ENCODE measurements at places on chromosomes 16 and 17.

DNA sequence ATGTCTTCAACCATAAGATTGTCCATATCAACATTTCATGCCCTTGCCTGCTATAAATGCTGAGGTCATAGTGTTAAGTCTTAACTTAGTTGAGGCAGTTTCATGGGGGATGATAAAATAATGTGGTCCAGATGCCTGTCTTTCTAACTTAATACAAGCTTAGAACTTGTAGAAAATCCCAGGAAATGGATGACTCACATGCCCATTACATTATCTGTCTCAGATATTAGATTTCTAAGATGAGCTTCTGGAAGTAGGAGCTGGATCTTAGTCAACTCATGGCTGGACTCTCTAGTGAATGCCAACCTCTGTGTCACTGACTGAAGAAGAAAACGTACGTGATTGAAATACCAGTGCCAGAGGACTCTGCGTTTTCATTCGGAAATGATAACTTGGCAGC lies 797.5 kb upstream of the EEF2KMT start:
- no peak for DNase-seq

DNA sequence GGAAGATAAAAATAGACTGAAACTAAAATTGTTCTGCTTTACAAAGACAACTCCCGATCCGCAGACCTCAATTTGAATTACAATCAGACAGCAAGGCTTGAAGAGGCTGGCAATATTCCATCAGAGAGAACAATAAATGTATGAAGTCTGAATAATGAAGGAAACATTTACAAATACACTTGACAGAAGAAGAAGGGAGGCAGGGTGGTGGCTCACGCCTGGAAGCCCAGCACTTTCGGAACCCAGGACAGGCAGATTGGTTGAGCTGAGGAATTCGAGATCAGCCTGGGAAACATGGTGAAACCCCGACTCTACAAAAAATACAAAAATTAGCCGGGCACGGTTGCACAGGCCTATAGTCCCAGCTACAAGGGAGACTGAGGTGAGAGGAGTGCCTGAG lies 14.6 kb downstream of the ODF4 start:
- DNase-seq = no peak

DNA sequence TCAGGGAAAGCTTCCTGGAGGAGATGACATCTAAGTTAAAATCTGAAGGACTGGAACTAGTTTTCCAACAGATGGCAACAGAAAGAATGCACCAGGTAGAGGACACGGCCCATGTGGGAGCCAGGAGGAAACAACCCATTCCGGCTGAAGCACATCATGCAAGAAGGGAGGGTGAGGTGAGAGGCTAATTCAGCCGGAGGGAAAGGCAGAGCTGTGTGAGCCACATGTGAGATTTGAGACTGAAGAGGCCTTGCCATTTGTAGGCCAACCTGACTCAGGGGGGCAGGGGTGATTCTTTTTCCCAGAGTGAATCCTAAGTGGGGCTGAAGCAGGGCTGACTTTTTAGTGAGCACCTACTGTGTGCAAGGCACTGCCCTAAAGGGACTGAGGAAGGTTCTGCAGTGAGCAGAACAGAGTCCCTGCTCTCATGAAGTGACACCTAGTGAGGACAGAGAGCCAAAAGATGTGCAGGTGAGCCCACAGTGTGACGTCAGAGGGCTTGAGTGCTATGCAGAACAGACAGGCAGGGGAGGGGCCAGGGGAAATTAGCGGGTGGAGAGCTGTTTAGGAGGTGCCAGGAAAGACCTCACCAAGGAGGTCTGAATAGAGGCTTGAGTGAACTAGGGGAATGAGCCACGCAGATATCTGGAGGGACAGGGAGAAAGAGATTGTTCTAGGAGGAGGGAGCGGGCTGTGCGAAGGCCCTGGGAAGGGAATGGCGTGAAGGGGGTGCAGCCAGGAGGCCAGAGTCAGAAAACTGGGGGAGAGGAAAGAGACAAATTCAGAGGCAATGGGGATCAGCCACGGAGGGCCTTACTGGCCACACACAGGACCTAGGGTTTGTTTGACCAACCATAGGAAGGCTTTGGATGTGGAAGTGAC lies 19.8 kb upstream of the IL21R start:
- no peak for DNase-seq

DNA sequence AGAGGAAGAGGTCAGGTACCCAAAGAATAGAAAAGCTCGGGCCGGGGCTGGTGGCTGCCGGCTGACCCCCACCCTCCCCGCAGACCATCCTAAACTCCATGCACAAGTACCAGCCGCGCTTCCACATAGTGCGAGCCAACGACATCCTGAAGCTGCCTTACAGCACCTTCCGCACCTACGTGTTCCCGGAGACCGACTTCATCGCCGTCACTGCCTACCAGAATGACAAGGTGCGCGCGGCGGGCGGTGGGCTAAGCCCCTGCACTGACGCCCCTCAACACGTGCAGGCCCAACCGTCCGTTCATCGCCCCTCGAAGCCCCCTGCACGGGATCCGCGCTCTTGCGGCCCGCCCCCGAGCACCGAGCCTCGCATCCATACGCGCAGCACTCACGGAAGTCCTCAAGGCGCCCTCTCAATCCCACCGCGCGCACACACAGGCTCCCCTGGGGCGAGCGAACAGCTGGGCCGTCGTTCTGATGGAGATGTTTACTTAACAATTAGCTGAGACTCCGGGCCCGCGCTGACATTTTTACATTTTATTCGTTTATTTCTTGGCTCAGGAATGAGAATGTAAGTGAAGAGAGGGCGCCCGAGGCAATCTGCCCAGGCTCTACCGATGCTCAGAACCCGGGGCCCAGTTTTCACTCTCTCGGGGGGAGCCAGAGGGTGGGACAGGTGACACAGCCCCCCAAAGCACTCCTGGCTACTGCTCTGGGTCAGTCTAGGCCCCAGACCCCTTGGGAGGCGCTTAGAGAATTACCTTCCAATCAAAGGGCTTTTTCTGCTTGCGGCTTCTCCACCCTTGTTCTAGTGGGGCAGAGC lies 3.5 kb downstream of the TBX2 start:
- DNase-seq = no peak

DNA sequence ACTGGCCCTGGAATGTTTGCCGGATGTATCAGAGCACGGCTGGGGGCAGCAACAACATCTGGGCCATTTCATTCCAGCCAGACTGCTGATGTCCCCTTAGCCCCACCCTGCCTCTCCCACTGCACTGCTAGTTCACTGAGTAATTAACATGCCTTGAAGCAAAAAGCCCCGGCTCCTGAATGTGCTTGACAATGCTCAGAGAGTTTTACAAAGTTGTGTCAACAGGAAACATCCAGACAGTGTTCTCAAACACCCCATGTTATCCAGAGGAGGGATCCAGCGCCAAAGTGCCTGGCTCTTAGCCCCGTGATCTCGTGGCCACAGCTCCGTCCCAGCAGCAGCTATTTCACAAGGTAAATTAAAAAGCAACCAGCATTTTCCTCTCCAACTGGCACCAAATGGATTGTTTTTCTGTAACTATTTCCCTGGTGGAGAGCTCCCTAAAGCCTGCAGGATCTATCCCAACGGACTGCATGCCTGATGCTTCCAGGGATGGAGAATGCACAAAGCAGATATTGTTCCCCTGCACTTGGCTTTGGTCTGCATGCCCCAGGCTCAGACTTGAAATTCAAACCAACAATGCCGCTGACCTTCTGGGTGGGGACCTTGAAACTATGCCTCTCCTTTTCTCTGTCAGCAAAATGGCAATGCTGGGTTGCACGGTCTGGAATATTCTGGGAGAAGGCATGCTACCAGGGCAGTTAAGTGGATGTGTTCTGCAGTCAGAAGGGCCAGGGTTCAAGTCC lies 115.6 kb upstream of the CDH5 start:
- DNase-seq = no peak

DNA sequence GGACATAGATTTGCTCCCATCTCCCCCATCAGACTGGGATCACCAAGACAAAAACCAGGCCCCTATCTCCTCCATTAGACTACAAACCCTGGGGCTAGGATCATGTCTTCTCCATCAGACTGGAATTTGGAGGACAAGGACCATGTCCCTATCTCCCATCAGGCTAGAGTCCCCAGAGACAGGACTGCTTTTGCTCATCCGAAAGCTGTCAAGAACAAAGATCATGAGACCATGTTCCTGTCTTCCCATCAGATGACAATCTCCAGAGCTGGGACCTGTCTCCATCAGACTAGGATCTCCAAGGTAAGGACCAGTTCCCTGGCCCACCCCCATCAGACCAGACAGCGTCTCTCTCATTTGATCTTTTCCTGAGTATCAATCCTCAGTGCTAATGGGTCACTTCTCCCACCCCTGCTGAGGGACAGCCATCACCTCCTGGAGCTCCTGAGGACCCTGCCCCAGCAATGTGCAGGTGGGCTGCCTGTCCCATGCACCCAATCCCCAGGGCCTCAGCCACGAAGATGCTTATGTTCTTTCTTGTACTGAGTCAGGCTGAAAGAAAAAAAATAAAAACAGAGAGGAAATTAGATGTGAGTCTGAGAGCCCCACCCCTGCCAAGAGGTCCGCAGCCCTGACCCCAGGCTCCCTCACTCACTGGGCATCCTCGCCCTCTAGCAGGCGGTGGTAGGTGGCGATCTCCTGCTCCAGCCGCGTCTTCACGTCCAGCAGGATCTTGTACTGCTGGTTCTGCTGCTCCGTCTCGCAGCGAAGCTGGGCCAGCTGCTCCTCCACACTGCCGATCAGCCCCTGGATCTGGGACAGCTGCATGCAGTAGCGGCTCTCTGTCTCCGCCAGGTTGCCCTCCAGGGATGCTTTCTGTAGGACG lies 90.3 kb downstream of the GOSR1 start:
- DNase-seq = no peak

- DNase-seq = no peak
Observed at GRCh38 chr17:45021607-45022287, 29.7 kb downstream of the DCAKD start.

GRCh38 chr17:77662833-77663232 lies 295.7 kb upstream of the TNRC6C start:
- DNase-seq = no peak

DNA sequence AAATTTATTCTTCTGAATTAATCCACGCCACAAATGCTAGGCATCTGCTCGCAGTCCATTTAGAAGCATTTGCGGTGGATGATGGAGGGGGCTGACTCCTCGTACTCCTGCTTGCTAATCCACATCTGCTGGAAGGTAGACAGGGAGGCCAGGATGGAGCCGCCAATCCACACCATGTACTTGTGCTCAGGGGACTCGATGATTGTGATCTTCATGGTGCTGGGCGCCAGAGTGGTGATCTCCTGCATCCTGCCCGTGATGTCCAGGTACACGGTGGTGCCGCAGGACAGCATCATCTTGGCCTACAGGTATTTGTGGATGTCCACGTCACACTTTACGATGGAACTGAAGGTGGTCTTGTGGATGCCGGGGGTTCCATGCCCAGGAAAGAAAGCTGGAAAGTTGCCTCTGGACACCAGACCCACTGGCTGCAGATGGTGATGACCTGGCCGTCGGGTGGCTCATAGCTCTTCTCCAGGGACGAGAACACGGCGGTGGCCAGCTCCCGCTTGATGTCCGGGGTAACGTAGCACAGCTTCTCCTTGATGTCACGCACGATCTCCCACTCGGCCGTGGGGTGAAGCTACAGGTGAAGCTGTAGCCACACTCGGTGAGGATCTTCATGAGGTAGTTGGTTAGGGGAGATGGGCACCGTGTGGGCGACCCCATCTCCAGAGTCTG lies 7.5 kb upstream of the HEATR3 start:
- DNase-seq = no peak

- no peak for DNase-seq
Observed at GRCh38 chr17:36485805-36486203, 677 bp upstream of the ZNHIT3 start.

GRCh38 chr17:76138896-76139752 lies 1.9 kb downstream of the FOXJ1 start:
- DNase-seq = no peak
